A549 treated with Mapracorat at 1 μM for 4 hours (cell line): ENCODE measurements at places on chromosomes 1 and 21. TPM values are rescaled to one million over a fixed set of nuclear protein-coding genes. Genes with fewer than 3 reads are reported as not detected.

Gene FHAD1
- total RNA-seq = 0.45 to 0.96 TPM (median 0.64 TPM) in 5 replicates

Gene PEA15
- total RNA-seq = 177 to 215 TPM (median 186 TPM) in 5 replicates

Gene ARV1
- 24.3 to 26.8 TPM (median 25.1 TPM) in 5 replicates for total RNA-seq

Gene HES5
- not detected in 5 replicates for total RNA-seq

Gene RAB13
- total RNA-seq = 129 to 156 TPM (median 135 TPM) in 5 replicates
